CD4-positive, alpha-beta T cell treated with Interleukin-1 beta for 1 hour (primary cell): ENCODE measurements at places on chromosomes 16 and 17.

GRCh38 chr16:1078579-1079021 is 6.1 kb downstream of the SSTR5 start:
- DNase-seq: no peak

DNA sequence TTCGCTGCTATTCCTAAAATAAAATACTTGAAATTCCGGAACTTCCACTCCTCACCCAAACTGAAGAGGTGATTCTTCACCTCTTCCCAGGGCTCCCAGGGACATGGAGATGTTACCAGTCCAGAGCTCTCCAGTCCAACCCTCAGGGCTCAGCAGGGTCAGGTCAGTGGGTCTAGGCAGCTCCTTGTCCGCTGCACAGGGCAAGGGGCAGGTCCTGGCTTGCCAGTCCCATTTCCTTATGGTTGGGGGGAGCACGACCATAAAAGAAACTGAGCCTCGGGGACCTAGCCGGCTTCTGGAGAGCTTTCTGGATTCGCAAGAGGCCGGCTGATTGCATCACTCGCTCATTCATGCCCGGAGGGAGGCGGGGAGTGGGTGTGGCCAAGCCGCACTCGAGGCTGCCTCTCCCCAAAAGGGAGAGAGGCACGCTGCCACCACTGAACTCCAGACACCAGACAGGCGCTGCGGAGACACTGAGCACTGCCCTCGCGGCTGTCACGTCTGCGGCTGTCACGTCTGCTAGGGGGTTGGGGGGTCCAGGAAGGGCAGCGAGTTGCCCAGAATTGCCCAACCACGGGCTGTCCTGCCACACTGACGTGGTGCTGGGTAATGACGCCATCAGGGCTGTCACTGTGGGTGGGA is 15.8 kb downstream of the SLC7A5 start:
- DNase-seq: peak; percentile 84

GRCh38 chr16:3046641-3047386 is 453 bp downstream of the MMP25 start:
- no peak for DNase-seq

GRCh38 chr16:11582157-11582814 is 4.4 kb downstream of the LITAF start:
- peak; percentile 20 for DNase-seq

GRCh38 chr16:4586291-4586690 is 28.4 kb downstream of the UBALD1 start:
- no peak for DNase-seq

DNA sequence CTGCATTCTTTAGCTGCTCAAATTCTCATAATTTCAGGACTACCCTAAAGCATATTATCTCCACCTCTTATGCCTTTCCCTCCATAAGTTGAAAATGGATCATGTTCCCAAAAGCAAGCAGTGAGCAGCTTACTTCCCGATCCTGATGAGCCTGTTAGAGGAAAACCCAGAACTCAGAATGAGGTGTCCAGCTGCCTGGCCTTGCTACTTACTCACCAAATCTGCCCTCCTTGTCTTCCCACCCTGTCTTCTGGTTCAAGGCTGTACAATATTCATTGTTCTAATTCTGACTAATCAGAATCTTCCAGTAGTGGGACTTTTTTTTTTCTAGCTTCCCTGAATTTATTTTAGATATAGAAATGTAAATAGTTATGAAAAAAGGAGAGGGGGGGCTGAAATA is 10.8 kb downstream of the LYRM1 start:
- no peak for DNase-seq

DNA sequence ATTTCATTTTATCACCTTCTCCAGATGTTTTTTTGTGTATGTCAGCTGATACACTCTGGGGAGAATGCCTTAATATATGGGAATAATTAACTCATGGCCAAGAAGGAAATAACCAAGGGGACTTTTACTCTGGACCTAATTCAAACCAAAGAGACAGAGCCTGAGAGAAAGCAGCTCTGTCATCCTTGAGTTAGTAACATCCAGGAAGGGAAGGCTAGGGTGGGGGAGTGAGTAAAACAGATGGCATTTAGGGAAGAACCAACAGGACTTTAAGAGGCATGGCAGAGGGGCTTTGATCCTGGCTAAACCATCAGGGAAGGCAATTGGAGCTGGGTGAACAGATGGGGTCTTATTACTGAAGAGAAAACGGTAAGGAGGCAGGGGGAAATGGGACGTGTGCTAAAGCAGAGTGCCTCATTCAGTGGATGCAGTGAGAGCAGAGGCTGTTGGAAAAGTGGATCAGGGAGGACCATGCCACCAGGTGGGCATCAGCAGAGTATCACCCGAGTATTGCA is 2.5 kb upstream of the SMPD3 start:
- DNase-seq: no peak

- peak; percentile 36 for DNase-seq
Observed at GRCh38 chr16:30761427-30761927, 385 bp downstream of the CFAP119 start.
